NCI-H1092 (cell line): ENCODE measurements at places on chromosomes 11 and 22.
A peak's percentile ranks its signal among the peaks of the same experiment; 100 is the strongest.

GRCh38 chr11:112012874-112013273 is 12.3 kb upstream of the DLAT start:
- no peak for DNase-seq

- DNase-seq = no peak
Observed at GRCh38 chr11:94574193-94574961, 7.2 kb downstream of the PIWIL4 start.

DNA sequence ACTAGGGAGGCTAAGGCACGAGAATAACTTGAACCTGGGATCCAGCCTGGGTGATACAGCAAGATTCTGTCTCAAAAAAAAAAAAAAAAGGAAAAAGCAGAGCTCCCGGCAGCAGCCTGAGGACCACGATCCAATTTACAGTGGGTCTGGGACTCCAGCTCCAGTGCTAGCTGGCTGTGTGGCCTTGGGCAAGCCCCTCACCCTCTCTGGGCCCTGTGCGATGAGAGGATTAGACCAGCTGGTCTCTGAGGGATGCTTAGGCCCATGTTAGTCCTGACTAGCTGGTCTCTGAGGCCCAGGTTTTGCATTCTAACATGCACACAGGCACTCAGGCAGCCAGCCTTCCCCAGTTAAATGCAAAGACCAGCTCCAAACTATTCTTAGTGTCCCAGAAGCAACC is 13.7 kb downstream of the CARD10 start:
- no peak for DNase-seq

- no peak for DNase-seq
Observed at GRCh38 chr22:37121887-37122591, 12.5 kb upstream of the TMPRSS6 start.

GRCh38 chr11:45843158-45843924 is 3.9 kb upstream of the CRY2 start:
- peak; percentile 76 for DNase-seq

DNA sequence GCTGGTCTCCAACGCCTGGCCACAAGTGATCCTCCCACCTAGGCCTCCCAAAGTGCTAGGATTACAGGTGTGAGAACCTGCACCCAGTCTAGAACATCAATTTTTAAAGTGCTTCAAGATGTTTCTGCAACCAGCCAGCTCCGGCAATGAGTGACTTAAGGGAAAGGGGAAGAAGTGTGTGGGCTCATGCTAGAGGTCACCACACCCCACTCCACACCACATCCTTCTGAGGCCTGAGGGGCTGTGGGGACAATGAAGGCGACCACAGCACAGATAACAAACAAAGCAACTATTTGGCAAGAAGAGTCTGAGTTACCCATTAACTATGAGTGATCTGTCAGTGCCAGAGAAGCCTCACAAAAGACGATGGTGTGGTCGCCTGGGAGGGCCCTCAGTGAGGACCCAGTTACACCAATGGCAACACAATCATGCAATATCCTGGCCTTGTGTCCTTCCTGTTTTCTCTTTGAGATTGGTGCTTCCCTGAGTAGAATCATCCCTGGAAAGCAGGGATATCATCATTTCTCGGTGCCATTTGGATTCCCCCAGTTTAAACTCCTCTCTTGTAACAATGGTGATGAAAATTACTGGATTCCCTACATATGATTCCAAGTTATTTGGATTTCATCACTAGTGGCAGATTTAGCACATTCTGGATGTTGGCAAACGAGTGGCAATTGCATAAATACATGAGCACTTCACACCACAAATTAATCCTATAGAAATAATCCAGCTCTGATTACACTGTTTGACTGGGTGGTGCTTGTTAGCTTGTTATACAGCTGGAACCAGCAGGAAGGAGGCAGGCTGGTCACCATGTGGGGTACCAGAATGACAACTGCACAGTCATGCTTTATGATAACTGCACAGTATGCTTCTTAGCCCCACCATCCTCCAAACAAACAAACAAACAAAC is 18.4 kb downstream of the ABTB2 start:
- DNase-seq = no peak

GRCh38 chr11:131874070-131874469 is 503.7 kb downstream of the NTM start:
- DNase-seq = no peak

- DNase-seq = peak; percentile 95
Observed at GRCh38 chr11:70913715-70914231, 338.6 kb downstream of the SHANK2 start.

- DNase-seq = no peak
Observed at GRCh38 chr11:94694309-94695060, 73.7 kb upstream of the AMOTL1 start.

DNA sequence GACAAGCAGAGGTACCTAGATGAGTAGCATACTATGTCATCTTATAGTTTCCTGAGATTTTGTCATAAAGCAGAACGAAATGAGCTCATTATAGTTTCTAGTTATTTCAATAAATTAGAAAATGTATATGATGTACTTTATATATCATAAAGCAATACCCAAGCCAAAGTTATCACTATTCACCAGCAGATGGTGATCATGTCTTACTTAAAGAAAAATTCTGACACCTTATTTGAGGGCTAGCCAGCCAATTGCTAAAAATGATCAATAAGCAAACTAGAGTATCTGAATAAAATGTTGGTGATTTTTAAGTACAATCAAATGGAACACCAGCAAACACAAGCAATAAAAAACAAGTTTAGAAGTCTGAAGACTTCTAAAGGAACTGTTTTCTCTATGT is 44.1 kb downstream of the RSF1 start:
- DNase-seq = peak; percentile 8

GRCh38 chr22:35378621-35379020 is 2.3 kb upstream of the HMOX1 start:
- no peak for DNase-seq
